Stimulated activated CD4-positive, alpha-beta T cell treated with anti-CD3 and anti-CD28 coated beads, Interleukin-1b, Interleukin-23, amount 100 ng/mL, for 48 hours (primary cell): ENCODE measurements at places on chromosomes 1 and 21.
A peak's percentile ranks its signal among the peaks of the same experiment; 100 is the strongest.

DNA sequence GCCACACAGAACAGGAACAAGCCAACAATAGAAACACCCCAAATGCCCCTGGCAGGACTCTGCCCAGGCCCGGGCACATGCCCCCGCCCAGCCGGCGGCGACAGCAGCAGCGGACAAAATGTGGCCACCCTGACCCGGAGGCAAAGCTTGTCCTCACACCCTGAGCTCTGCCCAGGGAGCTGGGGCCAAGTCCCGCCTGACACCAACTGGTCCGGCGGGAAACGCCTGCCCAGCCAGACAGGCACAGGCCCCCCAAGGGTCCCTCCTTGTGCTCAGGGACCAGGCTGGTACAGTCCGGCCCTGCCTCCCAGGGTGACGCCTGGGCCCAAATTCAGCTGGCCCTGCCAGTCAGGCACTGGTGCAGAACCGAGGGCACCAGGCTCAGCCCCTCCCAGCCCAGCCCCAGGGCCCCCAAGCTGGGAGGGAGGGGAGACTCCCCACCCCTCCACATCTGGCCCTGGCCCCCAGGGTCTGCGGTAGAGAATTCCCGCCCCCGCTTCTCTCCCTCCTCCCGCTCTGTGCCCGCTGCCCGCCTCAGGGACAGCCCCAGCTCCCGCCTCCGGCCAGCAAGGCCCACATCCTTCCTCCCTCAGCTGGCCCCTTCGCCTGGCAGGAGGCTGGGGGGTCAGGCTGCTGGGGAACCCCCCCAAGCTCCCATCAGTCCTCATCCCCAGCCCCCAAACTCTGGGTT is 2.0 kb downstream of the AHDC1 start:
- DNase-seq, result no peak

GRCh38 chr1:74748960-74749359 is 16.0 kb downstream of the TYW3 start:
- DNase-seq, result no peak

DNA sequence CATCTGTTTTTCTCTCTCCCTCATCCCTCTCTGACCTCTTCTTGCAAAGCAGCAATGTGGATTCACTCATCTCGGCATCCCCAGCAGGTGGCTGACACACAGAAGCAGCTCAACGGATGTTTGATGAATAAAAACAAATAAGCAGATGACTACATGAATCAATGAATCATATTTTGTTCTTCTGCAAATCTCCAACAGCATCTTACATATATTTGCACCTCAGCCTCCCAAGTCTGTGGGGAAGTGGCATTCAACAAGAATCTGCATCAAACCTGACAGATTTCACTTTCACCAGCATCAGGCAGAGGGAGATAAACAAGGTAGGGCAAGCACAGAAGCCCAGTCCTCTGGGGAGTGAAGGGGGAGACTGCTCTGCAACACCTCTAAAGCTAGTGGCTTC is 34.0 kb downstream of the CAPN8 start:
- DNase-seq, result no peak

DNA sequence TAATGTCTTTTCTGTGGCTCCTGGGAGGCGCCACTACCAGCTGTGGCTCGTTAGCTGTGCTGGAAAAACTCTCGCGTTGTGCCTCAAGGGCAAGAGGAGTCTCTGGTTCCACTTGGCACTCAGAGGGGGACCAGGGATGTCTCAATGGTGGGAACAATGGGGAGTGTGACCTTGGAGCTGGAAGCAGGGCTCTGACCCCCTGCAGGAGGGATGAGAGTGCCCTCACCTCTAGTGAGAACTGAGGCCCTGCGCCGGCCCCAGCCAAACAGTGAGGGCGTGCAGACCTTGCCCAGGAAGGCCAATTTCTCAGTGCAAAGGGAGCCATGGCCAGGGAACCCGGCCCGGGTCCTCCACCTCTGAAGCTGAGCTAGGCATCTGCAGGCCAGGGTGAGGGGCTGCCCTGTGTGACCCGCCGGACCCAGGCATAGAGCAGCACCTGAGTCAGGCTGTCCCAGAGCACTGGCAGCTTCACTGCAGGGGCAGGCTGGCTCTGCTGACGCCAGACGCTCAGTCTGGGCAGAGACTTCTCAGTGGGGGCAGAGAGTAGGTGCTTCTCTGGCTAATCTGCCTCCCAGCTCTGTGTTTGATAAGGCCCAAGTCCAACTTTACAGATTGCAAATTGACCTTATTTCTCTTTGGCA is 1.8 kb downstream of the RD3 start:
- no peak for DNase-seq

DNA sequence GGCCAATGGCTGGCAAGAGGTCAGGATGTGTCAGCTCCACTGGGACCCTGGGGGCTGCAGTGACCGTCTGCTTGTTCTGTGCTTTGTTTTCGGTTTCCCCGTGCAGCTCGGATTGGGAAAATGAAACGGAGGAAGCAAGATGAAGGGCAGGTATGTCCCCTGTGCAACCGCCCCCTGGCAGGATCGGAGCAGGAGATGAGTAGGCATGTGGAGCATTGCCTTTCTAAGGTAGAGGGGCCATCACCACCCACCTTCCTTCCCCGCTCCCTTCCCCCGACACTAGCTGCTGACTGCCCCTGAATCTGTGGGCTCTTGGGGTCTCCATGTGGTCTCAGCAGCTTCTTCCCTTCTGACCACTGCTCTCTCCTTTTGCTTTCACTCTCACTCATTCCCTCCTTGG is 38.8 kb downstream of the TMEM53 start:
- no peak for DNase-seq

GRCh38 chr1:63200676-63201075 is 121.7 kb upstream of the FOXD3 start:
- DNase-seq, result no peak

DNA sequence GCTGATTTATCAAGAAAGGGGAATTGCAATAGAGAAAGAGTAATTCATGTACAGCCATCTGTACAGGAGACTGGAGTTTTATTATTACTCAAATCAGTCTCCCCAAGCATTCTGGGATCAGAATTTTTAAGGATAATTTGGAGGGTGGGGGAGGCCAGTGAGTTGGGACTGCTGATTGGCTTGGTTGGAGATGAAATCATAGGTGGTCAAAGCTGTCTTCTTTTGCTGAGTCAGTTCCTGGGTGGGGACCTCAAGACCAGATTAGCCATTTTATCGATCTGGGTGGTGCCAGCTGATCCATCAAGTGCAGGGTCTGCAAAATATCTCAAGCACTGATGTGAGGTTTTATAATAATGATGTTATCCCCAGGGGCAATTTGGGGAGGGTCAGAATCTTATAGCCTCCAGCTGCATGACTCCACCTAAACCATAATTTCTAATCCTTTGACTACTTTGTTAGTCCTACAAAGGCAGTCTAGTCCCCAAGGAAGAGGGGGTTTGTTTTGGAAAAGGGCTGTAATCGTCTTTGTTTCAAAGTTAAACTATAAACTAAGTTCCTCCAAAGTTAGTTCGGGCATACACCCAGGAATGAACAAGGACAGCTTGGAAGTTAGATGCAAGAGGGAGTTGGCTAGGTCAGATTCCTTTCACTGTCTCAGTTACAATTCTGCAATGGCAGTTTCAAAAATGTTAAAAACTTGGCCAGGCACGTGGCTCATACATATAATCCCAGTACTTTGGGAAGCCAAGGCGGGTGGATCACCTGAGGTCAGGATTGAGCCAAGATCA is 16.9 kb upstream of the RAB3B start:
- DNase-seq, result no peak

DNA sequence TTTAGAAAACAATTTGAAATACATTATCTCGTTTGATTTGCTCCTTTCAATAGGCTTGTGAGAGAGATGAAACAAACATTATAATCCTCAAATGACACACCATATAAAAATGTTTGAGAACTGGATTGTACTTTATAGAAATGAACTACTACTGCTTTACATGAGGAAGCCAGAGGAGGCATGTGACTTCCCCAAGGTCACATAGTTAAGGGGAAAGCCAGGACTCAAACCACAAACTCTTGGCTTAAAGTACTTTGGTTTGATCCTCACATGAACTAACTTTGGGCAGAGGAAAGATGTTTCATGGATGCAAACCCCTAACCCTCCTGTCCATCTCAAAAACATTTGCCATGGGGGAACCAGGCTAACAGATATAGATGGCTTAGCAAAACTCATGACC is 4.7 kb downstream of the ARHGEF11 start:
- DNase-seq, result no peak

DNA sequence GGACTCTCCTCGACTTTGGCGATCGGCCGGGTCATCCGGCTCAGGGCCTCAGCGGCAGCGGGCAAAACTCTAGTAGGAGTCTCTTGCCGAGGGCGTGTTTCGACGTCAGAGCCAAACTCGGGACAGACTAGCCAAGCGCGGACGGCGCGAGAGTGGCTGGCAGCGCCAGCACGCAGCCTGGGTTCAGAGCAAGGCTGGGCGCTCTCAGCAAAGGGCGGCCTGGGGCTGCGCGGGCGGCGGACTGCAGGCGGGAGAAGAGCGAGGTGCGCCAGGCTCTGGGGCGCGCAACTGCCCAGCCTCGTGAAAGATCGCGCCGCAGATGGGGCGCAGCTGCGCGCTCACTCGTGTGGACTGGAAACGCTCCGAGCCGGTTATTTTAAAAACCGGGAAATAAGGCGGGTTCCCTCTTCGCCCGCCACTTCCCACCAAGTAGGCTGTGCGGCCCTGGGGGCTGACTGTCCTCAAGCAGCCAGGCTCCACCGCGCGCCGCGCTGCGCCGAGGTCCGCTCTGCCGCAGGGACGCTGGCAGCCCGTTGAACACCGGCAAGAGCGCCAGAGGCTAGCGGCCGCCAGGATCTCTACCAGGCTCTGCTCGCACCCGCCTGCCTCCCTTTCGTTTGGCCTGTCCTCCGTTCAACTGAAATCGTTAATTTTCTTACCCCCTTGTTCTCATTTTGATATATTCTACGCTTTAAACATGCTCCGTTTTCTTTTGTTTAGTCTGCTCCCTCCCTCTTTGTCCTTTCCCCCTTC is 2.4 kb downstream of the ALX3 start:
- no peak for DNase-seq

DNA sequence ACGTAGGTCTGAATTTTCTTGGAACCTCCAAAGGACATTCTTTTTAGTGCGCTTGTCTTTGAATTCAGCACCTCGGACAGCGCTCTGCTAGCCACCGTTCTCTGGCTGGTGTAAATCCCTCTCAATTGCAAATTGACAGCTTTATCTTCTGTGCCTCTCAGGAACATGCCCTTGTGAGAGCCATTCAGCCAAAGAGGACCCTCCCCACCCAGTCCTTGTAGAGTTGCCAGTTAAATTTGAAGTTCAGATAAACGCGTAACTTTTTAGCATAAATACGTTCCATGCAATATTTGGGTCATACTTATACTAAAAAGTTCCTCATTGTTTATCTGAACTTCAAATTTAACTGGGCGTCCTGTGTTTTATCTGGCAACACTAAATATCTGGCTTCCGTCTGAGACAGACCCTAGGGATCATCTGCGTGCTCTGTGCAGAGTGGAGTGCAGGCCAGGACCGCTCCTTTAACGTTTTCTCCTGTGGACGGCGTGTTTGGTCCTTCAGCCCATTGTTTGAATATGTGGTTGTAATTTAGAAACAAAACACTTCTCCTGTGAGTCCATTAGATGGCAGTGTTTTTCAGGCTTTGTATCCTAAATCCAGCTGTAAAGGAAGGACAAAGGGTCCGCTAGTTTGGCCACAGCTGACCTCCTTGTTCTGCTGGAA is 7.0 kb downstream of the KCNAB2 start:
- no peak for DNase-seq

DNA sequence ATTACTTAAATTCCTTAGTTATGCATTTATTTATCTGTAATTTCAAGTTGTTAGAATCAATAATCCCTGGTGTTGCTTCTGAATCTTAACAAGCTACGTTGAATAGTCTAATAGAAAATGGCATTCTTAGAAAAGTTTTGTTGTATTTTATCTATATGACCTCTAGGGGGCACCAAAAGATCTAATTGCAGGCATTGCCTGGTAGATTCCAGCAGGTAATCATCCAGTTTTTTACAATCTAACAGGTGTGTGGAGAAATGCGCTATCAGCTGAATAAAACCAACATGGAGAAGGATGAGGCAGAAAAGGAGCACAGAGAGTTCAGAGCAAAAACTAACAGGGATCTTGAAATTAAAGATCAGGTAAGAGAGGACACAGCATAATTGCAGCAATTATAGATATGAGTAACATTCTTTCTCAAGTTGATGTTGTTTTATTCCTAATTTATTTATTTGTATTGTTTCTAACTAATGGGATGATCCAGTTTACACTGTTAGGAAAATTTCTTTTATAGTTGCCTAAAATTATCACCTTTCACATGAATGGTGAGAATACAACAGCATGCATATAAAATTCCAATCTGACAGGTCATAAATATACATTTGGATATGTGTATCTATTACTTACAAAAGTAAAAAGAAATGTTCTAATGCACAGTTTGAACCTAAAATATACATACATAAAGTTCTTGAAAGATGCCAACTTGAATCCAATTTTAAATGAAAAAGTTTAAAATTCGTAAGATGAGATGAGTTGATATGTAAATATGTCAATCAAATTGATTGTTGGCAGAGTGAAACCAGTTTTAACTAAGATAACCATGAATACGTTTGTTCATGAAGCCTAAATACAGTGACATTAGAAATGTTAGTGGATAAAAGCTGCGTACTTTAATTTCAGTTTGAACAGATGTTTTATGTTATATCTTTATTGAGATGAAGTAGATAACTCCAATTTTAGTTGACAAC is 88.4 kb downstream of the SDCCAG8 start:
- DNase-seq, result no peak

DNA sequence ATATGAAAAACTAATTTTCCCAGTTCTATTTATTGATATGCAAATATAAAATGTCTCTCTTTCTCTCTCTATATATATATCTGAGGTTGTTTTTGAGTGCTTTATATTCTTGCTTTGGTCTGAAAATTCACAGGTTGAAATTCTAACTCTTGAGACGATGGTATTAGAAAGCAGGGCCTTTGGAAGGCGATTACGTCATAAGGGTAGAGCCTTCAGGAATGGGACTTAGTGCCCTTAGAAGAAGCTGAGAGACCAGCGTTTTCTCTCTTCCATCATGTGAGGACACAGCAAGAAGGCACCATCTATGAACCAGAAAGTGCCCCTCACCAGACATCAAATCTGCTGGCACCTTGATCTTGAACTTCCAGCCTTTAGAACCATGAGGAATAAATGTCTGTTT is 57.4 kb upstream of the PAXBP1 start:
- DNase-seq, result no peak

DNA sequence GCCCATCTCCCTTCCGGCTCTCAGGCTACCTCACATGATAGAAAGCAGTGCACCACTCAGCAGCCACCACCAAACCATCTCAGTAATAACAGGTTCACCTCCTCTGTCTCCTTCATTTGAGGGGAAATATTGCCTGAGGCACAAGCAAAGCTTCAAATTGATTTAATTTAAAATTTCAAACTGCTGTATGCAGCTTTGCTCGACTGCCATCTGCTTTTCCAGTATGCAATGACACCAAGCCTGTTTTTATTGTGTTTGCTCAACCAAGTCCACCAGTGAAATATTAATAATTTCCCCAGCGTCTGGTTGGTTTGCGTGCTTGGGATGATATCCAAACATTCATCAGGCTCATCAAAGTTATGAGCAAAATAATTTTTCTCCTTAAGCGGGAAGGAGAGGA is 552.4 kb upstream of the DAB1 start:
- DNase-seq, result no peak

DNA sequence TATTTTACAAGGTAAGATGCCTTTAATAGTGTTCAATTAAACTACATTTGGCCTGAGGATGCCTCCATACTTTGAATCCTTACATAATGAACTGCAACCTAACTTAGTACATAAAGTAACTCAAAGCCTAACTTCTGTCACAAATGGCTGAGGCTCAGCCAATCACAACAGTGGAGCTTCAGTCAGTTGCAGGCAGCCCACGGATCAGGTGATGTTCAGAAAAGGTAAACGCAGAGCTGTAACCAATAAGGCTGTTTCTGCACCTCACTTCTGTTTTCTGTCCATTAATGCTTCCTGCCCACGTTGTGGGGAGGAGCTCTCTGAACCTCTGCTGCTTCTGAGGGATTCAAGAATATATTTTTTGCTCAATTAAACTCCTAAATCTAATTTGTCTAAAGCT is 94.8 kb upstream of the KIAA0040 start:
- peak; percentile 12 for DNase-seq
